ENCODE measurements at places on chromosomes 1 and 21.
A peak's percentile ranks its signal among the peaks of the same experiment; 100 is the strongest.

DNA sequence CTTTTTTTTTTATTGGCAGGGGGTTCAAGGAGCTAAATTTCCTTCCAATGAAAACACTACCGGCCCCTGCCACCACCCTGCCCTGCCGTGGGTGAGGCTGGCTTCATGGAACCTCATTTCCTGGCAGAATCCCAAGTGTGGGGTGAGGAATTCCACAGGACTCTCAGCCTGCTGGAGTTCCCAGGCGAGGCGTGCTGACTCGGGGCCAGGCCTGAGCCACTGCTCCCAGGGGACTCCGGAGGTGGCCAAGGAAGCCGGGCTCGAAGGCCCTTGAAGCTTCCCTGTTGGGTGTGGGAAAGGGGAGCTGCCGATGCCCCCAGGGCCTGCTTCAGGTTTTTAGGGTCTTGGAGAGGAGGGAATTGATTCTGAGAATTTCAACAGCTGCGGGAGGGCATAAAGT lies 95.3 kb upstream of the ACTRT2 start:
- DNase-seq = no peak

DNA sequence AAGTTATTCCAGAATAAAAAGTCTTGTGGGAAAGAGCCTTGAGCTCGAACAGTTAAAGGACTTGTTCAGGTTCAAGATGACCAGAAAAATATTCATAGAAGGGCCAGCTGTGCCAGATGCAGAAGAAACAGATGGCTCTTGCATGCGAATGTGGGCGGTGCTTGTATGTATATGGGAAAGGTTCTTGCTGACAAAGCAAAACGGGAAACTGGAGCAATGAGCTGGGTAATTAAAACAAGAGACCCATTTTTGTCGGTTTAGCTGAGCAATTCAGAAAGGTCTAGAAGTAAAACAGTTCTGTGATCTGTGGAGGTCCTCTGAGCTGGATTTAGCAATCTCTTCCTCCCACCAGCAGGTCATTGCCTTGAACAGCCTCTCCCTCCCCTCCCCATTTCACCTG lies 107.2 kb upstream of the MARK1 start:
- no peak for DNase-seq

- DNase-seq = no peak
These were observed 157.2 kb upstream of the UBE2U start for GRCh38 chr1:64046243-64046642.

GRCh38 chr1:115166531-115167091 lies 77.3 kb upstream of the TSPAN2 start:
- DNase-seq = no peak

DNA sequence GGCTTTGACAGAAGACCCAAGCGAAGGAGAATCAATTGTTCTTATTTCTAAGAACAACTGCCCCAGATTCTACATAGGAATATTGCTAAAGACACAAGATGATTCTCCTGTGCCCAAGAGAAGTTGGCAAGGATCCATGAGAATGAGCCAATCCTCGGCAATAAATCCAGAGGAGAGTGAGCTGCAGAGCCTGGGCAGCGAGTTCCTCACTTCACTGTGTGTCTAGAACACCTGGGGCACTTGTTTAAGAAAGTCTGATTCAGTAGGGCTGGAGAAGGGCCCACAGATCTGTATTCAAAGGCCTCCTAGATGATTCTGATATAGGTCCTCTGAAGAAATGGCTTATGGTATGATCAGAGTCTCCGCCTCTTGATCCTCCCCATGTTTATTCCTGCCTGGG lies 31.8 kb downstream of the GADD45A start:
- DNase-seq = no peak

- no peak for DNase-seq
These were observed 117.6 kb downstream of the LTN1 start for GRCh38 chr21:28875078-28875477.

DNA sequence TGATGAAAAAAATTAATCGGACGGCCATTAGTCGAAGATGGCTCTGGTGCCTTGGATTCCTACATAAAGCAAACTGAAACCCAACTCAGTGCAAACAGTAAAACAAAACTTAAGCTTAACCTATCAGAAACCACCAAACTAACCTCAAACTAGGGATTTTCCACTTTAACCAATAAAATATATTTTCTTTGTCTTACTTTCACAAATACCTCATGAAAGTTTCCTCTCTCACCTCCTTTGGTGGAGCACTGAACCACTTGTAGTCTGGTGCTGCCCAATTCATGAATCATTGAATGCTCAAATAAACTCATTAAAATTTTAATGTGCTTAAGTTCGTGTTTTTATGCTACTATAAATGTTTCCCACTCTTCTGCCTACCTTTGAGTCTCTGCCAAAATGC lies 7.0 kb downstream of the ADORA3 start:
- DNase-seq = no peak

- DNase-seq = peak; percentile 84
These were observed 14.5 kb upstream of the CPT2 start for GRCh38 chr1:53182111-53182593.

DNA sequence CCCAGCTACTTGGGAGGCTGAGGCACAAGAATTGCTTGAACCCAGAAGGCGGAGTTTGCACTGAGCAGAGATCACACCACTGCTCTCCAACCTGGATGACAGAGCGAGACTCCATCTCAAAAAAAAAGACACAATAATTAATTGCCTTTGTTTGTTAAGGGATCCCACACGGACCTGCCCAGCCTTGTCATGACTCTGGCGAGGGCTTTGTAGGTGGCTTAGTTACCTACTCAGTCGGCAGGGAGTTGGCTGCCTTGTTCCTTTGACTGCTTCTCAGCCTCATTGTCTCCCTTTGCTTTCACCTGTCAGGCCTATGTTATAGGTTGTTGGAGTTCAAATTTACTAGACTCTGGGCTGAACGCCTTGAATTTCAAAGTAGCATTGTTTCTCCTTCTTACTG lies 82.0 kb downstream of the UBE4B start:
- no peak for DNase-seq
